ENCODE measurements at places on chromosomes 16 and 17.

GRCh38 chr17:38872027-38872511 is 2.2 kb downstream of the LASP1 start:
- DNase-seq: no peak

DNA sequence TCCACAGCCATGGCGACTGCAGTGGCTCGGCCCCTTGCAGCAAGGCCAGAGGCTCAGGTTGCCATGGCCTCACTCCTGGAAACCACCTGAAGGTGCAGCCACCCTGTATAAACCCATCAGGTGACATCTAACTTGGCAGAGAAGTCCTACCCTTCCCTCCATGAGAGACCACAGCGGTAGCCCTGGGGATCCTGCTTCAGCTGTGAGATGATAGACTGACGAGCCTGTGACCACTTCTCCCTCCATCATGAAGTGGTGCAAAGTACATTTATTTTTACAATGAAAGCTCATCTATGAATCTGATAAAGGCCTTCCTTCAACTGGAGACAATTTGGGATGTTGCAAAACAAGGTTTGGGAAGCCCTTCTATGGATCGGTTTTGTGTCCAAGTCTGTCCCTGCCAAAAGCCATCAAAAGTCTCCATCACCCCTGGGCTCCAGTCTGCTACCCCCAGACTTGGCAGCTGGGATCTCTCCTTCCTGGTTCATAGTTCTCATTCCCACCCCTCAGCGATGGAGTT is 1.8 kb downstream of the ZACN start:
- DNase-seq: no peak

- no peak for DNase-seq
Observed at GRCh38 chr16:57842601-57843000, 40.3 kb upstream of the KIFC3 start.

DNA sequence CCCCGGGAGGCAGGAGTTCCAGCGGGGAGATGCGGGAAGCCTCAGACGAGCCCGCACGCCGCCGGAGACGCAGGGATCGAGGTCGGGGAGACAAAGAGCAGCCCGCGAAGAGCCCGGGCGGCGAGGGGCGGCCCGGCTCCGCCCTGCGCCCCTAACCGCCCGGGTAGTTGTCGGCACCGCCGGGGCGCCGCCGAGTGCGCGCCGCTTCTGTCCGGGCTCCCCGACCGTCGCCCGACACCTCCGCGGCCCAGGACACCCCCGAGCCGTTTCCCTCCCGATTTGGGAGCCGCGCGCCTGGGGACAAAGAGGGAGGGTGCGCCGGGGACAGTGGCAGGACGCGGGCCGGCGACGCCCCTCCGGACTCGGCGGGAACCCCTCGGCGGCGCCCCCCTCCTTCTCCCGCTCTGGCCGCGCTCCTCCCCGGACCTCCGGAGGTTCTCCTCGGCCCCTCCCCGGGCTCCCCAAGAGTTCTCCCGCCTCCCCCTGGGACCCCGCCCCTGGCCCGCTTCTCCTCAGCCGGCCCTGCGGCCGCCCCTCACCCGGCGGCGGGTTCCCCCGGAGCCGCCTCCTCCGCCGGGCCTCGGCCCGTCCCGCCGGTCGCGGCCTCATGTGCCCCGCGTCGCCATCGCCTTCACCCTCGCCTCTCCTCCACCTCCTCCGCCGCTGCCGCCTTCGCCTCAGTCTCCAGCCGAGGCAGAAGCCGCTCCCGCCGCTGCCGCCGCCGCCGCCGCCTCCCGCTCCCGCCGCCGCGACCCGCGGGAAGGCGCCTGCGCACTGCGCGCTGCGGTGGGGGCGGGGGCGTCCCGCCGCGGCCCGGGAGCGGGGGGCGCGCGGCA is at the start of gene GJC1:
TSS of gene GJC1 (minus strand) at position 765 of the 836 bp plus-strand sequence. CDS start 24,470 bp downstream, outside the sequence.
- DNase-seq: no peak

DNA sequence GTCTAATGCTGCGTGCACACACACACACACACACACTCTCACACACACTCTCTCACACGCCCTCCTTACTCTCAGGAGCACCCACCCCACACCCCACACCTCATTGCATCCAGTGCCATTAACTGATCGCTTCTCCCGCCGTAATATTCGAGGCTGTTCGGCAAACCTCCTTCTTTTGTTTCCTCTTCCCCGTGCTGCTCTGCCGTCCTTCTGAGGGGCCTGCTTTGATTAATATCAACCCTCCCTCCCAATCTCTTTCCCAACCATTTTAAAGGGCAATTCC is 156.2 kb upstream of the TNRC6C start:
- DNase-seq: no peak

- no peak for DNase-seq
Observed at GRCh38 chr17:47367257-47367656, 43.5 kb downstream of the EFCAB13 start.

DNA sequence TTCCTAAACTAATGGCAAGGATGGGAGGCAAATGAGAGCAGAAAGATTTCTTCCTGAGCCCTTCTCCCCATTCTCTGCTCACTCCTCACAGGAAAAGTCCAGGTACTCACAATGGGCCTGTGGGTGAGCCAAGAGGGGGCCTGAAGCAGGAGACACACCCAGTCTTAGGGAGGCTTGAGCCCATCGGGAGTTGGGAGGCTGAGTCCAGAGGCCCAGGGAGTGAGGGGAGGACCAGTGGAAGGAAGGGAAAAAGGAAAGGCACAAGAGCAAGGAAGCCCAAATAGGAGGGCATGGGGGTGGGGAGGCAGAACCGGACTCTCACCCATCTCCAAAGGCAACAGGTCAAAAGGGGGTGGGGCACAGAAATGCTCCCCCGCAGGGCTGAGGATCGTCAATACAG is 68.1 kb upstream of the CNEP1R1 start:
- no peak for DNase-seq

DNA sequence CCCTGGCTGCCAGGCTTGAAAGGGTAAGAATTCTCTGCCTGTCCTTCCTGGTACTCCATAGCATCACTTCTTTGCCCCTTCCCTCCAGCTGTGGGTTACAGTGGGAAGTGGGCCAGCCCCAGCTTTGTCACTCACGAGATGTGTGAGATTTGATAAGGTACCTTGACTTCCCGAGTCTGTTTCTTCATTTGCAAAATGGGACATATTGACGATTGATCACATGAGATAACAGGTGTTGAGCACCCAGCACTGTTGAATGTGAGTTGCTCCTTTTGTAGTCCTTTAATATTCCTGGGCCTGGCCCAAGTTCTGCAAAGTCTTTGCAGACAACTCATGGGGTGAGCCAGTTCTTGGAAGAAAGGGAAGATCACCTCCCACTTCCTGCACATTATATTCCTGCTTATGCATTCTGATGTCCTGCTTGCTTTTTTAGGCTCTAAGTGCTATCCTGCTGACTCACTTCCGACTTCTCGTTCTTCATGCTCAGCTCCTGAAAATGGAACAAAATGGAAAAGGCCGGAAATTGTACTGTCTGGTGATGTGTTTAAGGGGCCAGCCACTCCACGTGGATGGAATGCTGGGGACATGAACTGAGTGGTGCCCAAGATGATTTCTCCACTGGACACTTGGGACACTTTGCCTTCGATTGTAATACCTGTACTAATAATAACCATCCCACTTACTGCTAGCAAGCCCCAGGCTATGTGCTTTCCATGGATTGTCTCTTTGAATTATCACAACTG is 8.3 kb upstream of the NLK start:
- peak; percentile 54 for DNase-seq

DNA sequence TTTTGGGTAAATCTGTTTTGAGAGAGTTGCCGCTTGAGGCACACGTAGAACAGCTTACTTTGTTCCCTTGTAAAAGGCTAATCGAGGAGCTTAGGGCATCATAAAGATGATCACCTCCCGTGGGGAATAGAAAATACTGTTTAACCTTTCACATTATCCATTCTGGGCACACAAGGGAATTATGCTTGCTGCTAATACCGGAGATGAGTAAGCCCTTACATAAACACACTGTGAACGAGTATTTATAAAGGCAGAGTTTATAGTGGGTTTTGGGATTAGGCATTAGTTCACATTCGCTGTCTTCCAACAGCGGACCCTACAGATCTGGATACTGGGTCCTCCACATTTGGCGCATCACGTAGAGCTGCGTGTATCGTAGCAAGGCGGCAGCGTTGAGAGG is 51.2 kb upstream of the CNTNAP4 start:
- DNase-seq: no peak

GRCh38 chr17:11430751-11431150 is 167.5 kb upstream of the DNAH9 start:
- no peak for DNase-seq

- no peak for DNase-seq
Observed at GRCh38 chr16:69904495-69905170, 46.5 kb upstream of the CLEC18A start.

DNA sequence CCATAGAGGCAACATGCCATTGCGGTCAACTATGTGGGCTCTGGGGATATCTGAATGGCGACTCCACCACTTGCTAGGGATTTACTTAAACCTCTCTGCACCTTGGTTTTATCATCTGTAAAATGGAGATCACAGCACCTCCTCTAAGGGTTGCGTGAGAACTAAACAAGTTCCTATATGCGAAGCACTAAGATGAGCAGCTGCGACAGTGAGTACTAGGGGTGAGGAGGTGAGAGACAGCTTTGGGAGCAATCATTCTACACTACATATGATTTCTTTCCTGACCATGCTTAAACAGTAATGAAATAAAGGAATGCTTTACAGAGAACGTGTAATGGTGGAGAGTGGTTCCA is 61.4 kb downstream of the CREBBP start:
- DNase-seq: no peak

DNA sequence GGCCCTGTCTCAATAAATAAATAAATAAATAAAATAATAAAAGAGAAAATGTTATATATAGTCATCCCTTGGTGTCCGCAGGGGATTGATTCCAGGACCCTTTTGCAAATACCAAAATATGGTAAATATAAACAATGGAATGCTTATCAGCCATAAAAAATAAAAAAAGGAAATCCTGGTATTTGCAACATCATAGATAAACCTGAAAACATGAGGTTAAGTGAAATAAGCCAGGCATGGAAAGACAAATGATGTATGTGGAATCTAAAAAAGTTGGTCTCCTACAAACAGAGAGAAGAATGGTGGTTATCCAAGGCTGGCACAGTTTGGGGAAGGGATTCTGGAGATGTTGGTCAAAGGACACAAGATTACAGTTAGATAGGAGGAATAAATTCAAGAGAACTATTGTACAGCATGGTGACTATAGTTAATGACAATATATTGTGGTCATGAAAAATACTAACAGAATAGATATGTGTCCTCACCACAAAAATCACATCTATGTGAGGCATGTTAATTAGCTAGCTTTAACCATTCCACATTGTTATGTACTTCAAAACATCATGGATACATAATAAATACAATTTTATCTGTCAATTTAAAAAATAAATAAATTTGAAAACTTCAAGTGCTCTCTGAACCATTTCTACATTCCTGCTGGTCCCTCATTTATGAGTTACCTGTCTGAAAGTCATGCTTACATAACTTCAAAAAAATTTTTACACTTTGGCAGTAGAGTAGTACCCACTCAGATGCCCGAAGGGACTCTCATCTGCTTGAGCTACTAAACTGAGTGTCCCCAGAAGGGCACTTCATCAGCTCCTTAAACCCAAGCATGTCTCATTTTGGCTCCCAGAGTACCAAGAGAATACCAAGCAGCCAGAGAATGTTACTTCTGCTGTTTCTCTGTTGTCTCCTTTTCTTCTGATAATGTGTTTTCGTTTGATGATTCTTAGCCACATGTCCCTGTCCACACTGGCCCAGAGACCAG is 26.6 kb downstream of the N4BP1 start:
- no peak for DNase-seq

DNA sequence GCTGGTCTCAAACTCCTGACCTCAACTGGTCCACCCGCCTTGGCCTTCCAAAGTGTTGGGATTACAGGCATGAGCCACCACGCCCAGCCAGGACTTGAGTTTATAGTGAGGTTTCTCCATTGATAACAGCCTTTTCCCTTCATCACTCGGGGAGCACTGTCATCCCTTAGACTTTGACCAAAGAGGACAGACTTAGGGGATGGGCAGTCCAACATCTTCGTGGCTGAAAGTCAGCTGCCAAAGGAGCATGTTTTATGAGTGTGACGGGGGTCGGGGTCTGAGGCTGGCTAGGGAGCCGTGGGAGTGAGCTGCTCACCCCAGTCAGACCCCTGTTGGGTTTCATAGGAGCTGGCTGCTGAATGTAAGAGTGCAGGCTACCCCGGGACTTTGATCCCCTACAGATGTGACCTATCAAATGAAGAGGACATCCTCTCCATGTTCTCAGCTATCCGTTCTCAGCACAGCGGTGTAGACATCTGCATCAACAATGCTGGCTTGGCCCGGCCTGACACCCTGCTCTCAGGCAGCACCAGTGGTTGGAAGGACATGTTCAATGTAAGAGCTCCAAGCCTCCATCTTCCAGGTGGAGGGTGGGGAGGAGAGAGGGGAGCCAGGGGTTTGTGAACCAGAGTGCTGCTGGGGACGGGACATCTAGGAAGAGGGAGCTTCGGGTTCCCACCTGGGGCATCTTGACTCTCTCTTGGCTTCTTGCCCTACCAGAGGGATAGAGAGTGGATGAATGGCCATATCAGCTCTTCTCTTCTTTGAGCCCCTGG is 3.1 kb downstream of the DHRS11 start:
- DNase-seq: no peak

DNA sequence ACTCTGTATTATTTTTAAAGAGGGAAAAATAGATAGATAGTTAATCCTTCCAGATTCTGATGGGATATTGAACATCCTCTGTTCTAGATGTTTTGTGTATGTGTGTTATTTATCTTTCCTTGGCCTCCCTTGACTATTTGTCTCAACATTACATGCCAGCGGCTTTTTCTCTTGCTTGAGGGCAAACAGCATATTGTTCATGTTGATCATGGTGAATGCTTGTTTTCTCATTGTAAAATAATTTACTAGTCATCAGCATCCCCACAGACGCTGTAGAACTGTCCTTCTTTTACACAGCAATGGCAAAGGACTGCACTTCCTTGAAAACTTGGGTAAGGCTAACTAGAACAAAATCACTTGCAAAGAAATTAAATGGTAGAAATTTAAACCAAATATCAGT is 1376.4 kb upstream of the GOT2 start:
- no peak for DNase-seq

- DNase-seq: no peak
Observed at GRCh38 chr16:11393861-11394592, 48.8 kb downstream of the RMI2 start.

DNA sequence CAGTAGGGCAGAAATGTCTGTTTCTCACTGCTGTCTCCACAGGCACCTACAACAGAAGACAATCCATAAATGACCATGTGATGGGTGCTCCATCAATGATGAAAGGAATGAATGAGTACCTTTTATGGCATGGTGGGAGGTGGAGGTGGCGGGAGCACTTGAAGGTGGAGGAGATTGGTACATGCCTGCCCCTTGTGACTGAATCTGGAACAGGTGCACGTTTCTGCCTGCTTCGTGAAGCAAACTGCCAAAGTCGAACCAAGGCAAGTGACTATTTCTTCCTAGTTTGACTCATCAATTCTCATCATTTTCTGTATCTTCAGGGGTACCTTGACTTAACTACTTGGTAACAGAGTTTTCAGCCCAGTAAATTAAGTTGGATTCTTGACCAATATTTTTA is 25.4 kb downstream of the CDRT15 start:
- no peak for DNase-seq
